ENCODE measurements at places on chromosomes 12 and 14.

DNA sequence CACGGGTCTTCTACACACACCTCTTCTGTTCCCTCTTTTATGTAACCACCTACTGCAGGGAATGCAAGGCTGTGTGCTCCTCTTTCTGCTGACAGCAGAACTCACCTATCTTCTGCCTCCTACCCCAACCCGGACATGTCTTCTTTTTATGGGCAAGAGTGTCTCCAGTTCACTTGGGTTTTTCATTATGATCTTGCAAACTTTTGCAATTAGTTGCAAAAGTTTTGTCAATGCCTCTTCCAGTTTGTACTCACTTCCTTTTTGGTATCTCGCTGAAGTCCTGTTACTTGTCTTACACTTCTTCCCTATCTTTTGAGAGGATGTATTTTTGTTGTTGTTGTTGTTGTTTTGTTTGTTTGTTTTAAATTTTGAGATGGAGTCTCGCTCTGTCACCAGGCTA lies 50.6 kb downstream of the DRAM1 start:
- DNase-seq: no peak

DNA sequence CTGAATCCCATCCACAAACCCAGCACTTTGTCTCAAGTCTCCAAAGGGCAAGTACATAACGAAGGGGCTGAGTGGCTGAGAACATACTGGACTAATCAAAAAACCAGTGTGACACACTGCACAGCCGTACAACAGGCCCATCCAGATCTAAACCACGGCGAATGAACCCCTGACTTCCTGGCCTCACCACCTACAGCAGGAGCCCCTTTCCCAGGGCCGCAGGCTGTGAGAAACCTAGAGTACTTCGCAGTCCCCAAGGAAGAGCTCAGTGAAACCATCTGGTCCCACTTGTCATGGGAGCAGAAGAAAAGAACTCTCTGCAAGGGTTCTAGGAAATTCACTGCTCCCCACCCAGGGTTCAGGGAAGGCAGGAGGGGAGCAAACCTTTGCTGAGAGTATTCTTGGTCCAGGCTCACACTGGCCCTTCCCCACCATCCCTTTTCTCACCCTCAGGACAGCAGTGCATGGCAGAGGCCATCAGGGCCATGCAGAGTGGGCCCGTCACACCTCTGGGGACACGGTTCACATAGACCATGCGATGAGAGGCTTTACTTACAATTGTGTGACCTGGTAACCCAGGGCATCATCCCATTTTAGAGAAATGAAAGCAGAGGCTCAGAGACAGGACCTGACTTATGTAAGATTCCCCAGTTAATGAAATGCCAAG lies 192.8 kb downstream of the BCL11B start:
- DNase-seq: no peak

GRCh38 chr12:104106965-104107364 lies 31.0 kb downstream of the NFYB start:
- DNase-seq: no peak

GRCh38 chr12:66717036-66717673 lies 38.3 kb upstream of the GRIP1 start:
- no peak for DNase-seq

DNA sequence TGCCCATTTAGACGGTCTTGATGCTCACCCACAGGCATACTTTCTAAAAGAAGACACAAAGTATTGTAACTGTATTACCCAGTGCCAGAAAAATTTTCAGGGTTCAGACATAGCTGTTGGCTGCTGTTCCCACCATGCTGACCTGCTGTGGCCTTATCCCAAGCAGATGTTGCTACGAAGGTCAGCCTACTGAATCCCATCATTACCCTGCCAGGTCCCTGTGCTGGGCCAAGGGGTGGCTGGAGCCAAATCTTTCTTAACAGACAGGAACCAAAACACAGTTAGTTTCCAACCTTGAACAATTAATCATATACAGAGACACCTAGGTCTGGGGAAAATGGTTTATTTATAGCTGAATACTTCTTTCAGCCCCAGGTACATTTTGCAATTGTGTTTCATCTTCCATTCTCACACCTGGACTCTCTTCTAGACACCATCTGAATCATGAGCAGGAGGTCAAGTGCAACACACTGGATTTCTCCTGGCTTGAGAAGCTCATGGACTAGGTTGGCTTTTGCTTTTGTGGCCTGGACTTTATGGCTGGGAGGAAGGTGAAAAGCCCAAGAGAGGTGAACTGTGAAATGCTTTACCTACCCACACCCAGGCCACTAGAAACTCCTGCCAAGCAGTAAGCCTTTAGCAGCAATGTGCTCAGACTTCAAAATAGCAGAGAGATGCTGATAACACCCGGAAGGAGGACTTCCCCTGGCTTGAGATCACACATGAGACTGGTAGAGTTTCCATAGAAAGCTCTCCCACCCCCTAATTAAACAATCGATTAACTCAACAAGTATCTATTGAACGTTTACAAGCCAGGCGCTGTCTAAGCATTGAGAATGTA lies 150.1 kb downstream of the SUDS3 start:
- DNase-seq: no peak

DNA sequence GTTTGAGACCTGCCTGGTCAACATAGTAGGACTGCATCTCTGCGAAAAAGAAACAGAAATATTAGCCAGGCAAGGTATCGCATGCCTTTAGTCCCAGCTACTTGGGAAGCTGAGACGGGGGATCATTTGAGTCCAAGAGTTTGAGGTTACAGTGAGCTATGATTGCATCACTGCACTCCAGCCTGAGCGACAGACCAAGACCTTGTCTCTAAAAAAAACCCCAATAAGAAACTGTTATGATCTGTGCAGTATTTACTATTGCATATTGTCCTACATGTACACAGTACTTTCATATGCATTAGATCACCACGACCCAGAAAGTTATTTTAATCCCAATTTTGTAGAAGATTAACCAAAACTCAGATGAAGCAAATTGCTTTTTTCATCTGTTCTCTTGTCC lies 187.5 kb downstream of the PCNX1 start:
- no peak for DNase-seq

DNA sequence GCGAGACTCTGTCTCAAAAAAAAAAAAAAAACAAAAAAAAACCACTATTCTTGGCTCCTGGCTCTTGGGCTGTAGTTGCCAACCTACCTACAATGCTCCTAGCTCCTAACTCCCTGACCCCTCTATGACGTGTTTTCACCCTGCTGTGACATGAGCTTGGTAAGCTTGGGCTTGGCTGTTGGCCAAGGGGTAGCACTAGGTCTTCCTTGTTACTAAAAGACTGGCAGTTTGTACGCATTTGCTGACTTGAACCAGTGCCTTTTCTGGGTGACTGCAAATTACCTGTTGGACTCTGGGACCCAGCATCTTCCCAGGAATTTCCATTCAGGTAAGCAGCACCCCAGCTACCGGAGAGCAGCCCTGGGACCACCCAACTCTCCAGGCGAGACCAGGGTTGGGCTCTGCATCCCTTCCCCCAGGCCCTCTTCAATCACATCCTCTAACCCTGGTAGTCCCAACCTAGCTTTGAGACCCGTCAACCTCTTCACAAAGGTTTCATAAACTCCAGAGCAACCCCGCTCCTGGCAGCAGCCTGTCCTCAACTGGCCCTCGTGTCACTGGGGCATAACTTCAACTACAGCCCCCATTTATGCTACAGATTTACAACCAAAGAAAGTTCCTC lies 8.3 kb downstream of the CDK2AP1 start:
- no peak for DNase-seq

DNA sequence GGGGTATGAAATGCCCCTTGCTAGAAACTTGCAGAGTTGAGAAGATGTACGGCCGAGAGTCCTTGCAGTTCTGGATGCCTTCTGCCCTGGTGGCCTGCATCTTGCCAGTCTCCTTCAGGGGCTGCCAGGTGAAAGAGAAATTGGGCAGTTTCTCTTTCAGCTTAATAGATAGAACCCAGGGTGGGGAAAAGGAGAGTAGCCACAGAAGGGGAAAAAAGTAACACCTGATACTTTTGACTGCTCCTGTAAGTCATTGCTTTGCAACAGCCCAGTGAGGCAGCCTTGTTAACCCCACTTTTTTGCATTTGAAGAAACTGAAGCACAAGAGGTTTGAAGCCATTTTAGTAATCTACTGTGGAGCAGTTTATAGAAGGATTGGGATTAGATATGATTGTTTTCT lies 27.6 kb downstream of the TDP1 start:
- no peak for DNase-seq

DNA sequence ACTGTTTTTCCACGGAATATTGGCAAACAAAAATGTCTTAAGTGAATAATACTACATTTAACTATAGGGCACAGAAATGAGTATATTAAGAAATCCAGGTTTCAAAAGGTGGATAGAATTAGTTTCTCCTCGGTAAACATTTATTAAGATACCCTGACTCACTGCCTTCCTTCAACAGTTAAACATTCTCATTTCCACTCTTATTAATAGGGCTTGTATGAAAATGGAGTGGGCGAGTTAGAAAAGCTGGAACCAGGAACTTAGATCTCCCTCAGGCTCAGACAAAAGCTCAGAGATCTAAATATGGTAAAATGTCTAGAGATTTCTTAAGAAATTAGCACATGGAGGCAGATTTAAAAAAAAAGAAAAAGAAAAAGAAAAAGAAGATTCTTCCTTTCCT lies 78.8 kb downstream of the RMST start:
- no peak for DNase-seq

DNA sequence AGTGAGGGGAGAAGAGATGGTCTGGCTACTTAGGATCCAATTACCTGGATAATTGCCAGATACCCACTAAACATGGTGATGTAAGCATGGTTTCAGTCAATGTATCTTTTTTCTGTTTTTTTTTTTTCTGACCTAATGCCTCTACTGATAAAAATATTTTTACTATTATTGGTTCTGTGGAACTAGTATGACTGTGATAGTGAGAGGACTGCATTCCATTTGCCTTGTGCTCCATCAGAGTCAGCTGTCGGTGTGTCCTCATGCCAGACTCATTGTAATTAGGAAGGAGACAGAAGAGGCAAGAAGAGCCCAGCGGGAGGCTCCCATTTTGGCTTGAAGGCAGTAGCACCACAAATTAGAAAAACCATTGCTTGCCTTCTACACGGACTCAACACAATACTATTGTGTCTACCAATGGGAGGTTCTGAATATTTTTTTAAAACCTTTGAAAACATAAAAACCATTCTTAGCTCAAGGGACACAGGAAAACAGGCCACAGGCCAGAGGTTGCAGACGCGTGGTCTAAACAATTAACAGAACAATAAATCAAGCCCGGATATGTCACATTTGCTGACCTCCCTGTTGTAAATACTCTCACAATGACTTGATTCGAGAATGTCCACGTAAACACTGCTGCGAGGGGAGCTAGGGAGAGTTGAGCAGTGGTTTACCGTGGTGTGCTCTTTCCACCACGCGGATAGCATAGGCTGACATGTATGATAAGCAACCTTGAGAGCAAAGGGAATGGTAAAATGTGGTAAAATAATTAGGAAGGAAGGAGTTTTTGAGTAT lies 13.5 kb upstream of the DCP1B start:
- DNase-seq: no peak

- no peak for DNase-seq
Measured at GRCh38 chr14:95185033-95185766, 27.9 kb upstream of the DICER1 start.

DNA sequence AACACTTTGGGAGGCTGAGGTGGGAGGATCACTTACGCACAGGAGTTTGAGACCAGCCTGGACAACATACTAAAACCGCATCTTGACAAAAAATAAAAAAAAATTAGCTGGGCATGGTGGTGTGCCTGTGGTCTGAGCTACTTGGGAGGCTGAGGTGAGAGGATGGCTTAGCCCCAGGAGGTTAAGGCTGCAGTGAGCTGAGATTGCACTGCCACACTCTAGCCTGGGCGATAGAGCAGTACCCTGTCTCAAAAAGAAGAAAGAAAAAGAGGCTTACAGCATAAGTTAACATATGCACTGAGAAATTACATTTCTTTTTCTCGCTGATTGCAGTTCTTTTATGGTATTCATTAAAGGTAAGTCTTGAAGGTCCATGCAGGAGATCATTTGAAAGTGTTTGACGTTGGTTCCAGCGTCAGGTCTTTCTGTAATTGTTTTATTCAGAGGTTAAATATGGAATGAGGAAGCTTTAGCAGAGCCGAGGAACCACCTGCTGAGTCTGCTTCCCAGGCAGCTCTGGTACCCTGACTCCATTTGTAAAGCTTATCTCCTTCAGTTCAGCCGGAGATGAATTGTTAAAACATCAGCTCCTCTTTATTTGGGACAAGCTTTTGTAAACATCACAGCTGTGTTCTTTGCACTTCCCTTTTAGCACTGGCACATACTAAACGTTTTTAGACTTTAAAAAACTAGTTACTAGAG lies 18.5 kb downstream of the SFSWAP start:
- DNase-seq: no peak

DNA sequence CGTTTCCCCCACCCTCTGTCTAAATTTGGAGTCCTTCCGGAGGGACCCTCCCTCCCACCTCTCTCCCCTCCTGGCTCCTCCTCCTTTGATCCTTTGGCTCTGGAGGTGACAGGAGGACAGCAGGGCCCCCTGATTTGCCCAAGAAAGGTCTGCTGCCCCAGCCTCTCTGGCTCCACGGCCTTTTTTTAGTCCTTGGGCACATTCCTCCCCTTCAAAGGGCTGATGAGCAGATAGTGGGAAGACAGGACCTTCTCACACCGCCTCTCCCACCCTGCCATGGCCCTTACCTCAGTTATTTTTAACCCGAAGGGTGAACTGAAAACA lies 196 bp upstream of the MYH6 start:
- DNase-seq: no peak

DNA sequence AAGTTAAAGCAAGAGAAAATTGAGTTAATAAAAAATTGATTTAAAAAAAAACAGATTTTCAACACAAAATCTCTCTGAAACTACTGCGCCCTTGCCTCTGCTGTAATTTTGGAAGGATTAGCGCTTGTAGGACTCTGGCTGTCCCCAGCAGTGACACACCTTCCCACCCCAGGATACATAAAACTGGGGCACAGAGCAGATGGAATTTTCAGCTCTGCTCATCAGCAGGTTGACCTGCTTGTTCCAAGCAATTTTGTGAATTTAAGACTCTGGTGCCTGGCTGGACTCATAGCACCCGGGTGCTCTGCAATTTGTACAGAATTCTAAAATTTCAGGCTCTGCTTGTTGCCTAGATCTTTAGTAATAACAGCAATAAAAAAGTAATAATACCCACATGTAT lies 257.8 kb upstream of the GARIN6 start:
- no peak for DNase-seq

Measured in ecto neural progenitor cell (in vitro differentiated cells).